CD8-positive, alpha-beta memory T cell (primary cell): ENCODE measurements at places on chromosomes 4 and X. TPM values are rescaled to one million over a fixed set of nuclear protein-coding genes. Genes with fewer than 3 reads are reported as not detected.

The CLDN22 gene
- total RNA-seq, result not detected

The CNKSR2 gene
- 4.1 TPM for total RNA-seq

The CNGA1 gene
- total RNA-seq, result not detected

The ODAPH gene
- total RNA-seq, result not detected

The GAGE2A gene
- not detected for total RNA-seq

The CXorf51A gene
- total RNA-seq, result not detected

The FSTL5 gene
- total RNA-seq, result not detected

The RAB39B gene
- 12.0 TPM for total RNA-seq

The ZAR1 gene
- total RNA-seq, result not detected

The FGF5 gene
- total RNA-seq, result not detected

The PLRG1 gene
- total RNA-seq, result 136 TPM

The TREX2 gene
- 1.9 TPM for total RNA-seq

The DLG3 gene
- 30.4 TPM for total RNA-seq

The NDNF gene
- total RNA-seq, result 0.13 TPM

The UGT2B10 gene
- total RNA-seq, result not detected

The ZNF182 gene
- total RNA-seq, result 6.9 TPM

The CAPN6 gene
- total RNA-seq, result not detected

The MGST2 gene
- total RNA-seq, result 4.6 TPM

DNA sequence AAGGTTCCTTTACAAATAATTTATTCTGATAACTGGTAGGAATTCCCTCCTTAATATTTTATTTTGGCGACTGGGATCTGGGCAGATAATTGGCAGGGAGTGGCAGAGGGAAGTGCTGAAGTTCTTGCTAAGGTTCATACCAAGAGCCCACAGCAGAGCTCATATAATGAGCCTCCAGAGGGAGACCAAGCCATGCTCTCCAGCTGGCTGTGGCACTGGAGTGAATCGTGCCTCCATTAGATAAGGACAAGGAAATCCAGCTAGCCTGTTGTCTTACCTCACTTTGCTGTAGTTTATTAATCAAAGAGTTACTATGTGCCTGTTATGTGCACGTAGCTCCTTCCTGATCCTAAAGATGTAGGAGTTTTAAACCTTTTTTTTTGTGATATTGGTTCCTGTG lies 1.3 kb downstream of the ASB12 start:
- no peak for DNase-seq

DNA sequence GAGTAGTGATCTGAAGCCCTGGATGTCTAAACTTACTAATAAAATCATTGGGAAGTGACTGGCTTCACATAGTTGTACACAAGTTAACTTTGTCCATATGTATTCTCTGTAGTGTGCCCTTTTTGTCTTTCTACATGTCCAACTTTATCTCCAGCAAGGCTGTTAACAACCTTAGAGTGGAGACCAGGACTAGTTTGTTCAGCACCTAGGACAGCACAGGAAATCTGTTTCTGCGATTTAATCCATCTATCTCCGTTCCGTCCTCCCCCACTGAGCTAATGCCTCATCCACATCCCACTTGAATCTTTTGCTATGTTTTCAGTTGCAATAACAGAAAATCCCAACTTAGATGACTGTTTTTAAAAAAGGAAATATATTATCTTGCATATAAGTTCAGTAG lies 3.4 kb upstream of the ARR3 start:
- no peak for DNase-seq

- no peak for DNase-seq
Measured at GRCh38 chrX:109294097-109294814, 187.6 kb downstream of the GUCY2F start.

GRCh38 chr4:16862697-16863096 lies 35.7 kb downstream of the LDB2 start:
- no peak for DNase-seq

DNA sequence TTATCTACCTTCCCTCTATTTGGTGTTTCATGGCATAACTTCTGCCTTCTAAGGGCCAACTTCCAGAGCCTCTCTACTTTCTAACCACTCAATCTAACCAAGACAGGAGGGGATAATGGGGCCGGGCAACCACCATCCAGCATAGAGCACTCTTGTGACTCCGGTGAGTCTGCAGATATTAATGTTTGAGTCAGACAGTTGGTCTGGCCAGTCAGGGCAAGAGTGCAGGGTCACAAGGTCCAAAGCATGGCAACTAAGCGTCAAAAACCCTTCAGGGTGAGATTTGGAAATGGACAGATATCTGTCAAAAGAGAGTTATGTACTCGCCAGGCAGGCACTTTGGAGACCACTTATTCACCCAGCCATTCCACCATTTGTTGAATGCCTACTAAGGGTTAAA lies 105.0 kb downstream of the PALLD start:
- DNase-seq, result no peak

GRCh38 chr4:76781698-76782595 lies 116.0 kb downstream of the SOWAHB start:
- no peak for DNase-seq

DNA sequence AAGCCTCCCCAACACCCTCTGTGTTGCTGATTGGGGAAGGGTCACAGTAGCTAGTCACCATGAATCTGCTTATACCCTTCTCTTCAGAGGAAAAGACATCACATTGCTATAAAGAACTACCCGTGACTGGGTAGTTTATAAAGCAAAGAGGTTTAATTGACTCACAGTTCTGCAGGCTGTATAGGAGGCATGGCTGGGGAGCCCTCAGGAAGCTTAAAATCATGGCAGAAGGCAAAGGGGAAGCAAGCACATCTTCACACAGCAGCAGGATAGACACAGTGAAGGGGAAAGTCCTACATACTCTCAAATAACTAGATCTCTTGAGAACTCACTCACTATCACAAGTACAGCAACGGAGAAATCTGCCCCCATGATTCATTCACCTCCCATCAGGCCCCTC lies 229.4 kb upstream of the FTHL17 start:
- DNase-seq, result no peak

- DNase-seq, result no peak
Measured at GRCh38 chr4:76773766-76774165, 124.2 kb downstream of the SOWAHB start.

- no peak for DNase-seq
Measured at GRCh38 chr4:74674750-74675149, 119.6 kb downstream of the BTC start.

DNA sequence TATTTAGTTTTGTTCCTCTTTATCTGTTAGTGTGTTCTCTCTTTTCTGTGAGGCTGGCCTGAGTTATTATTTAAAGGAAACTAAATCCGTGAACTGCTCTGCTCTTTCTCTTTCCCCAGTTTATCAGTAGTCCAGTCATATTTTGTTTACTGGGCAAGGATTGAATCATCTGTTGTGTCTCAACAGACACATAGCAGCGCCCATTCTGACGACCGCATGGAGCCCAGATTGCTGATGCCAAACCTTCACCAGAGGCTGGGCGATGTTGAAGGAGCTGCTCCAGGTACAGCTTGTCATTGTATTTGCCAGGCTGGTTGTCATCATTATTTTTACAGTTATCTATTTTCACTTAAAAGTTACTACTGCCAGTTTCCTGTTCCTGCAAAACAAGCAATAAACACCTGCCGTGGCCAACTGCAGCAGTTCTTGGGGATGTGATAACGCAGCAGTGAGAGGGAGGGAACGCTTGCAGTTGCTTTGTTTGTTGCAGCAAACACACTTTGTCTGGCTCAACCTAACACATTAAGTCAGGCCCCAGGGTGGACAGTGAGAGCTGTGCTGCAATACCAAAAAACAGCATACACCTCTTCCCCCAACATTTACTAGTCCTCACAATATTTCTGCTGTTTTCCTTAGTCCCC lies 10.1 kb downstream of the REELD1 start:
- no peak for DNase-seq

DNA sequence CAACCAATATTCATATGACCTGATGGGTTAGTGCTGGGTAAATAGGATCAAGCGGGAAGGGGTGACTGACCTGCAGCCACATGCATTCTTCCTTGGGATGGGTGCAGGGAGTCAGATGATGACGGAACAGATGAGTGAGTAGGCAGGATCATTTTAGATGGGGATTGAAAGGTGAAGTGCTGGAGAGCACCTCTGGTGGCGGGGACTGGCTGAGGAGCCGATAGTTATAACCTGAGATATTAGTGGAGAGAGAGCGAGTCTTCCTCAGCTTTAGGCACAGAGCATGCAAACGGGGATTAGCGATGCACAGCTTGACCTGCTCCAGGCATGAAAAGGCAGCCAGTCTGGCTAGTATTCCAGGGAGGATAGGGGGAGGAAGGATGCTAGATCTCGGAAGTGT lies 99.1 kb downstream of the AFF1 start:
- no peak for DNase-seq

DNA sequence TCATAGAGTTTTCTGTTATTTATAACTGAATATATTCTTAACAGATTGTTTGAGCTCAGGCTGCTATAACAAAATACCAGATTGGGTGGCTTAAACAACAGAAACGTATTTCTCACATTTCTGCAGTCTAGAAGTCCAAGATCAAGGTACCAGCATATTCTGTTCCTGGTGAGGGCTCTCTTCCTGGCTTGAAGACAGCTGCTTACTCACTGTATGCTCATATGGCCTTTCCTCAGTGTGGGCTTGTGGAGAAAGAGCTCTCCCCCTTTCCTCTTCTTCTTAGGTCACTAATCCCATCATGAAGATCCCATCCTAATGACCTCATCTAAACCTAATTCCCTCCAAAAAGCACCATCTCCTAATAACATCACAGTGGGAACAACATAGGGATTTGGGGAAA lies 117.8 kb downstream of the RASGEF1B start:
- no peak for DNase-seq

GRCh38 chrX:13493659-13494058 lies 75.7 kb upstream of the EGFL6 start:
- DNase-seq, result no peak

DNA sequence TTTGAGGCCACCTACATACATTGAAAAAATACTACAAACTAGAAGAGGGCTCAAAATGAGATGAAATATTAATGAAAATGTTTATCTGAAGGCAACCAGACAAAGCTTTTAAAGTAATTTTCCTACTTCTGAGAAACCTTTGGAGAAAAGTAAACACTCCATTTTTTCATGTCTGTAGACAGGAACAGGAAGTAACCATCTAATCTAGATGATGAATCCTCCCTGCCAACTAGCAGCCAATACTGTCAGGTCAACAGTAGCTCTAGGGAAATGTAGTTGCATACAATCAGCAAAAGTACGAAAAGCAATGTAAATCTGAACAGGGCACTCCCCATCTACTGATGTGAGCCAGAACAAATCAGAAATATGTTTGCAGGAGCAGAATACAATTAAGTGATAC lies 49.0 kb downstream of the AMMECR1 start:
- no peak for DNase-seq

GRCh38 chr4:114180481-114180880 lies 201.0 kb upstream of the ARSJ start:
- DNase-seq, result no peak

DNA sequence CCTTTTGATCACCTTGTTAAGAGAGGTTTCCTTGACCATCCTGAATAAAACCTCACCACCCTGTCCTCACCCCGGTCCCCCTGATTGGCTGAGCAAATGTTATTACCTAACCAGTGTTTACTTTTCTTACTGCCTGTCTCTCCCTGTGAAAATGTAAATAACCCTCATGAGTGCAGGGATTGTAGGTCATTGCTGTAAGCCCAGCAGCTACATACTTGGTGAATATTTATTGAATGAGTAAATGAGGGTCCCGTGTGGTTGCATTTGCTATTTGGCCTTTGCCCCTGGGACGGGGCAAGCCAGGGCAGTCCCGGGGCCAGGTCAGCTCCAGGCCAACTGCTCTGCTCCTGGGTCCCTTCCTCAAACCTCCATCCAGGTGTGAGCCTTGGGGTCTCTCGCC lies 55.5 kb upstream of the CLCN4 start:
- no peak for DNase-seq

DNA sequence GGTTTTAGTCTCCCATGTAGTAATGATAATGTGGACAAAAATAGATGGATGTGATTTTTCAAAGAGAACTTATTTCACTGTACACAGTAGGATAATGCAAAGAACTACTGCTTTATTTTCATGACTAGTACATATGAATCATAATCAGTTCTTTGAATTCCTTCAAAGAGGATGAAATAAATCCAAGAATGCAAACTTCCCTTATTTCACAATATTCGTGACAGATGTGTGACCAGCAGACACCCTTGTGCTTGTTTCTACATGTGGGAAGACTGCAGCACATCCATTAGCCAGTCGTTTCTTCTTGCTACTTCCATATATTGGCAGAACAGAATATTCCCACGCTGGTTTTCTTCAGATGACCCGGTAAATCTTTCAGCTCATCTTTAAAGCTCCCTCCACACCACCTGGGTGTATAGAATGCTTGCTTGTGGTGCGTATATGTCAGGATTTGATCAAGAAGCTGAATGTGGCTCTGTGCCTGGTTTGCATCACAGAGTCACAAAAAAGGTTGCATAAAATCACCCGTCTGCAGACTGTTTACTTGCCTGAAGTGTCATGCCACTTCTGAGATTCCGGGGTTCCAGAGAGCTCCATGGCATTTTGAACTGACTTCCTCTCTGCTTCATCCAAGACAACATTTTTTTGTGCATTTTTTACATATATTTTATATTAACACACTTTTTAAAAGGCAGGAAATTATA lies 47.7 kb upstream of the FAT4 start:
- no peak for DNase-seq

DNA sequence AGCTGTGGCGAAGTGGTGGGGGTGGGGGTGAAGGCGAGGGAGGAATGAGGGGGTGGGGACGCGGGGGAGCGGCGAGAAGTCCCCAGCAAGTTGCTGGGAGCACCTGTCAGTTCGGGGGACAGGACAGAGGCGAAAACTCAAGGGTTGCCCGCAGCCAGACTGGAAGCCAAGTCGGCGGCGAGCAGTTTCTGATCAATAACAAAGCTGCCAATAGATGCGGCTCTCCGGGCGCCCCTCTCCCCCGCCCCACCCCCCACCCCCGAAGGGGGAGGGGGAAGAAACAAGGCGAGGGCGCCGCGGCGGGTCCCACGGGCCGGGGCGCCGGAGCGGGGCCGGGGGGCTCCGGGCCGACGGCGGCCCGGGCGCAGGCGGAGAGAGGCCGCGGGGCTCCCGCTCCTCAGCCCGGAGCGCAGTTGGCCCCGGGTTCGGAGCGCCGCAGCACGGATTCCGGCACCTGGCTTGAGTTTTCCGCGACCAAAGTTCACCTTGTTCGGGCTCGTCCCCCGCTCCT lies 379 bp downstream of the PDGFC start:
- DNase-seq, result no peak

GRCh38 chr4:8591114-8591513 lies 1.5 kb upstream of the CPZ start:
- DNase-seq, result no peak

DNA sequence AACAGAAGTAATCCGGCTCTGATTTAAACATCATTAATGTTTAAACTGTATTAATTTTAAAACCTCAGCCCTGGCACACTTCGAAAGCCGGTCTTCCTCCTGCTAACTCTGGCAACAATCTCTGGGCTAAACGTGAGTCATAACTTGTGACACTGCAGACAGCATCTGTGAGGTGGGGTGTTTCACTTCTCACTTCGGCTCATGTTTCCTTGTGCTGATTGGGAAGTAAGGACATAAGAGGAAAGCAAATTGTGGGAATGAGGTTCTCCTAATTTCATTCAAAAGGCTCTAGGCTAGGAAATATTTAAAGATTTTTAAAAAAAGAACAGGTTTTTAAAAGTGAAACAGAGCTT lies 139.9 kb upstream of the USP9X start:
- no peak for DNase-seq

GRCh38 chrX:112450810-112451209 lies 228.9 kb downstream of the LHFPL1 start:
- DNase-seq, result no peak

- no peak for DNase-seq
Measured at GRCh38 chr4:94537921-94538628, 86.3 kb downstream of the PDLIM5 start.
